ENCODE measurements at places on chromosomes 4 and X.

DNA sequence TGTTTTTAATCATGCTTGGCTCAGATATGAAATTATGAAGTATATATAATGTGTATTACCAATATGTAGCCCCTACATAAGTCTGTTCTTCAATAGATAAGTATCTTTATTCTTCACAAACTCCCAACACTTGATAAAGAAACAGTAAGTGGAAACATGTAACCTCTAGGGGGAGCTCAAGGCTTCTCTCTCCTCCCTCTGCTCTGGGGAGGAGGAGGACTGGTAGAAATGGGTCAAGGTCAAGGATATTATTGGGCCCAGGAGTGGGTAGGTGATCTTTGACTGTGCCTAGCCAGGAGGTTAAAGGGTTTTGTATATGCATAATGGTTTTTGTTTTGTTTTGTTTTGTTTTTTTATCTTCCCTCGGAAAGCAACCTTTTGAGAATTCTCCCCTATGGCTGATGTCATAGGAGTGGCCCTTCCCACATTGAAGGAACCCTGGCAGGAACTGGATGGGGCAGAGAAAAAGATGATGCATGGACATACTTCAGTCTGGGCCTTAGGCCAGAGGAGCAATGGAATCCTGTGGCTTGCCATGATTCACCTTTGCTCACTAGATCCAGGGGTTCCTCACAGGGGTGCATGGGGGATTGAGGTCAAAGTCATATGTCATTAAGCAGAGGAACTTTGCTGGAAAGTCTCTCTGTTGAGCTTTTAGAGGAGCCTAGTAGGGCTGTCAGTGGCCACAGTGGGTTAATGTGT lies 460.3 kb downstream of the MID1IP1 start:
- DNase-seq: no peak

GRCh38 chr4:162366146-162366545 lies 202.3 kb upstream of the FSTL5 start:
- no peak for DNase-seq

DNA sequence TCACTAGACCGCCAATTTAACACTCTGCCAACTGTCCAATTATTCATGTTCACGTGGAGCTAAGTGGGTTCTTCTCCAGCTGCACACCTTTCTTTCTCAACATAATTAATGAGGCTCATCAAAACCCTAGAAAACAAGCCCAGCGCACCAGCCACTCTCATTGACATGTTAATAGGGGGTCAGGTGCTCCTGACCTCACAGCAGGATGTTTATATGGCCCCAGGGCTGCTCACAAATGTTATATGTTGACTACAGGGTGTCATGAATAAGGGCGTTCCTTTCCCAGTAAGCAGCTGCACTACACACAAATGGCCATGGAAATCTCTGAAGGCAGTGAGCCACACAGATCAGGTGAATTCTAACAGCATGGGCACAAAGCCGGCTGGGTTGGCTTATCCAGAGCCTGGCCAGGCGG lies 209.8 kb downstream of the MGST2 start:
- no peak for DNase-seq

DNA sequence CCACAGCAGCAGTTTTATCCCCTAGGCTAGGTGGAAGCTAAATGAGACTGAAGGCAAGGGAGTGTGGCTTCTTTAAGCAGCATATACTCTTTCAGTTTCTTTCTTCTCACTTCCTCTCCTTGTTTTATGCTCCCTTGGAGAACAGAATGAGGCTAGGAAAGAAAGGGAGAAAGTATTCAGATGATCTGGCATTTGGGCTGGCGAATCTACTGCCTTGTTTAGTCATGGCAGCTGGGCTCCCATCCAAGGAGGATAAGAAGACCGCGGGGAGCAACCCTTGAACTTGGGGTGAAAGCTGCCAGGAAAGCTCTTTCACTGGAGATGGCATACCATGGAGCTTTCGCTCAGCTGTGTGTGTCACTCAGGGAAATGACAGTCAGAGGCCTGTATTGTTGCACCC lies 72.1 kb downstream of the ARHGEF38 start:
- no peak for DNase-seq

DNA sequence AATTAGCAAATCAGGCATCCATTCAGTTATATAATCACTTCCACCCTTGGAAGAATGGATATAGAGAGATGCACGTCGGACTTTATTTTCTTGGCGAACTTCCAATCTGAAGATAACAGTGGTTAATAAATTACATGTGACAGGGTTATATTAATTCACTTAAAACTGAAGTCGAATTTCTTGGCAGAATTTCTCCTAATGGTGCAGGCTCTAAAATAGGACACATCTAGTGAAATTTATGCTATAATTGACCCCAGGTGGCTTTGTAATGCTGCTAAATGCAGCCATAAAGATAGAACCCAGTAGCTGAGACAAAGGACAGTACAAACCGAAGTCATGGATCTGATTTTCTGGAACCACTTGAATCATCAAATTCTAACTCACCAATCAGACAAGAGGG lies 20.8 kb upstream of the SLC10A4 start:
- DNase-seq: no peak

- DNase-seq: no peak
Observed at GRCh38 chr4:120524237-120524636, 398.3 kb downstream of the PRDM5 start.
